Hematopoietic multipotent progenitor cell treated with erythropoietin and hydrocortisone succinate and interleukin-3 and kit ligand, for 17 days (in vitro differentiated cells): ENCODE measurements at places on chromosomes 7 and 10.
A peak's percentile ranks its signal among the peaks of the same experiment; 100 is the strongest.

DNA sequence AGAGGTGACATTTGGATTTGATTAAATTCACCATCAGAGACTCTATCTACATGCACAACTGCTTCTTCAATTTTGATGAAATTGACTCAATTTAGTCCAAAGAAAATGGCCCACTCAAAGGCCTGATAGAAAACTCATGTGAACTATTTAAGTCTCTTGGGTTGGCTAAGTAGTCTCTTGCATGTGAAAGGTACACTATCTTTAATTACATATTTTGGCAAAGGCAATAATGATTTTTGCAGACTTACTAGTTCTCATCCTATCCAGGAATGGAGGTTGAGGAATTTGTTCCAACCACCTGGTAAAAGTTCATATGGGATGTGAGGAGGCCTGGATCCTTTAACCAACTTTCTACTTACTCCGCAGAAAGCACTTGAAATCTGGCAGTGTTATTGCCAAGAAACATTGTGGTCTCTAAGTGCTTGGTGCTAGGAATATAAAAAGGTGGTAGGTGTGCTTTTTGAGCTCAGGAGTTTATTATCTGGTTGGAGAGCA, 618.6 kb upstream of the MKI67 start:
- no peak for DNase-seq

DNA sequence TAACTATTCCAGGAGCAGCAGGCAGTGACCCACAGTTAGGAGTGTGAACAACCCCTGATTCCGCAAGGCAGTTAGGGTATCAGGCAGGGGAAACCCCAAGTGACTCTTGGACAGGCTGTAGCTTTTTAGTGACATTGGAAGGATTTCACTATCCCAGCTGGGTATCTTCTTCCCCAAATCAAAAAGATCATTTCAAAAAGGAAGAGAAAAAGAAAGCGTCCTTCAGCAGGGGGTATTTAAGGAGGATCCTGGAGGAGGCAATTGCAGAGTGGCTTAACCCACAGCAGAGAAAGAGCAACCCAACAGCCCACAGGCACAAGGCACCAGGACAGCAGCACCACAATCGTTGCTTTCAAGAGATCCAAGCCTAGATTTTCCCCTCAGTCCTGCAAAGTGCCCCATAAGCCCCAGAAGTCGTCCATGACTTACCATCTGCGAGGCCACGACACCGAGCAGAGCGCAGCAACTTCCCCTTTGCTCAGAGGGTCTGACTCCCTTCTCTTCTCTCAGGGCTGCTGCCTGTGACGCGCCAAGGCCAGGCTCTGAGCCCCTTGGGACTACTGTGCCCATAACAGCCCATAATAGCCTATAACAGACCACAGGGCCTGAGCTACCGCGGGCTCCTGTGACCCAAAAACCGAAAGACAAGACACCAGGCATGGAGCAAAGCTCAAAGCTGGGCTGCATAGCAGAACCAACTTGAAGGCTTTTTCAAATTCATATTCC, 19.8 kb downstream of the PIK3AP1 start:
- DNase-seq, result no peak

- no peak for DNase-seq
Measured at GRCh38 chr7:158754746-158755444, 50.3 kb upstream of the NCAPG2 start.

- no peak for DNase-seq
Measured at GRCh38 chr10:84333864-84334451, 5.6 kb downstream of the CCSER2 start.

- DNase-seq, result no peak
Measured at GRCh38 chr7:127375631-127376030, 16.9 kb downstream of the ZNF800 start.

GRCh38 chr7:94348142-94348541, 46.6 kb upstream of the COL1A2 start:
- DNase-seq, result no peak

DNA sequence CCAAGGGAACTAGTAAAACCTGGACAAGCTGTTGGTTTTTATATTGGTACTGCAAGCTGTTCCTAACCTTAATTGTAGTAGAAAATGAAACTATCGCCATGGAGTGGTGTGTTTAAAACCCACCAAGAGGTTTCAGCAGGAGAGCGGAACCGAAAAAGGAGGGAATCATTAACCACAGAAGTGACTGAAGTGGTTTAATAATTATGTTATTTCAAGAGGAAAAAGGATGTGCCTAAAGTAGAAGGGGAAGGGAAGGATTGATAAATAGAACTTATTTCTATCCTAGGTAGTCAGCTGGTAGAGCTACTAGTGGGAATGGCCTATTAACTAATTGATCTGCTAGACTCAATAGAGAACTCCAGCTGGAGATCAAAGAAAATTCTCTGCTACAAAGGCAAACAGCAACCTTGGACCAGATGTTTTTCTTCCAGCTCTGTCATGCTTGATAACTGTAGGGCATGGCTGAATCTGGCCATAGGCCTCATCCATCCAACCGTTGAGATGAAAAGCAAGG, 91.8 kb downstream of the BAMBI start:
- DNase-seq, result no peak

- no peak for DNase-seq
Measured at GRCh38 chr7:96218664-96219243, 103.1 kb downstream of the SLC25A13 start.

DNA sequence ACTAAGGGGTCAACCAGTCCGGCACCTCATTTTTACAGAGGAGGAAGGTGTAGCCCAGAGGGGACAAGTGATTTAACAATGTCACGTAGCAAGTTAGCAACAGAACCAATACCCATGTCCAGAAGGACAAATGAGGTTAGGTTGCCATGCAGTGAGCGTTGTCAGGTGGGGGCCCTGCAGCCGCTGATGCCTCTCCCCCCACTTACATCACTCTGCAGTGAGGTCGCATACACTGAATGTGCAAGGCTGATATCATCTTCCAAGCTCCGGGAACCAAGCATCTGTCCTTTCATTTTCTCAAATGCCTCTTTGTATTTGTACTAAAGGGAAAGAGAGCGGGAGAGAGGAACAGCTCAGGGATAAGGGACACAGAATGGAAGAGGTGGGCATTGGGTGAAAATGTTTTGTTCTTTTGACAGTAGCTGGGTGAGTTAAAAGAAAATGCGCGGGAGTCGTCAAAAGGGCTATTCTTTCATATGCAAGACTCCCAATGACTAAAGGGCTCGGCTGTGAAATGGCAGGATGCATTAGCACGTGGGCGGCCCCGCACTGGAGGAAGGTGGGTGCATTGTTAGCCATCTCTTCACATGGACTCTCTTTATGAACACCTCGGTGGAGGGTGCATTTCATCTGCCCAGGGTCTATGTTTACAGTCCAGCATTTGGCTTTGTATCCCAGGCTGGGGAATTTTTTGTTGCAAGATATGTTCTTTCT, 49.7 kb downstream of the NRAP start:
- DNase-seq, result no peak

- DNase-seq, result no peak
Measured at GRCh38 chr7:159032322-159032721, 112.3 kb downstream of the VIPR2 start.

GRCh38 chr10:69801434-69802315, at the start of gene COL13A1:
TSS of gene COL13A1 (plus strand) at chr10:69801906. CDS start at chr10:69802424, 518 bp downstream.
- no peak for DNase-seq

GRCh38 chr10:103620352-103620740, 126.8 kb downstream of the NEURL1 start:
- no peak for DNase-seq

GRCh38 chr10:17423632-17424186, 30.7 kb downstream of the ST8SIA6 start:
- DNase-seq, result no peak

GRCh38 chr10:120041807-120042559, 149.5 kb downstream of the SEC23IP start:
- no peak for DNase-seq

- DNase-seq, result no peak
Measured at GRCh38 chr7:156675721-156676120, 35.1 kb downstream of the RNF32 start.

- peak; percentile 60 for DNase-seq
Measured at GRCh38 chr7:35519971-35520809, 174.7 kb downstream of the HERPUD2 start.

DNA sequence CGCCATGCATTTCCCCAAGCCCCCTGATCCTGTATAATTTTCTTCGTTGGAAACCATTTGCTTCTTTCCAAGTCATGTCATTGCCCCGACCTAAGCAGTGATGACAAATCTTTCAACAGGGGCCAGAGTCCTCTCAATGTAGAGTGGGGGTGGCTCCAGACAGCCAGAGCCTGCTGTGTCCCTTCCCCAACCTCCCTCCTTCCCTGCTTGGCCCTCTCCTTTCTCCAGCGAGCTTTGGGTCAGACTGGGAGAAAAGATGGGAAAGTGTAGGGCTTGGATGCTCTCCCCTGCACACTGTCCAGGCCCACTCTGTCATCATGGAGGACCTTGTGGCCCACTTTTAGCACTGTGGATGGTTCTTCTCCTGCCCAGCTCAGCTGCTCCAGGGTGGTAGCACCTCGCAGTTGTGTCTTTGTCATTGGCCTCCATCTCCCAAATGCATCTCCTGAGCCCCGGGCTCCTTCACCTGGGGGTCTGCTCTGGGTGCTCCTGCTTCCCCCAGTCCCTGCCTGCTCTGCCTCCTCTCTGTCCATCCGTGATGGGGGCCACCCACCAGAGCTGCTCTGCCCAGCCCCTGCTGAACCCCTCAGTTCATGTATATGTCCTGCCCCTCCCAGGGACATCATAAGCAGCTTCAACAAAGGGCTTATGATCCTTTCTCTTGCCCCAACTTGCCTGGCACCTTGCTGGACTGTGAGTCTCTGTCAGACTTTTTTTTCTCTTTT, 37.5 kb downstream of the BTBD16 start:
- DNase-seq, result no peak

GRCh38 chr10:129030996-129031843, 435.8 kb upstream of the MGMT start:
- peak; percentile 5 for DNase-seq

GRCh38 chr10:69914398-69915214, 112.9 kb downstream of the COL13A1 start:
- DNase-seq, result peak; percentile 17

DNA sequence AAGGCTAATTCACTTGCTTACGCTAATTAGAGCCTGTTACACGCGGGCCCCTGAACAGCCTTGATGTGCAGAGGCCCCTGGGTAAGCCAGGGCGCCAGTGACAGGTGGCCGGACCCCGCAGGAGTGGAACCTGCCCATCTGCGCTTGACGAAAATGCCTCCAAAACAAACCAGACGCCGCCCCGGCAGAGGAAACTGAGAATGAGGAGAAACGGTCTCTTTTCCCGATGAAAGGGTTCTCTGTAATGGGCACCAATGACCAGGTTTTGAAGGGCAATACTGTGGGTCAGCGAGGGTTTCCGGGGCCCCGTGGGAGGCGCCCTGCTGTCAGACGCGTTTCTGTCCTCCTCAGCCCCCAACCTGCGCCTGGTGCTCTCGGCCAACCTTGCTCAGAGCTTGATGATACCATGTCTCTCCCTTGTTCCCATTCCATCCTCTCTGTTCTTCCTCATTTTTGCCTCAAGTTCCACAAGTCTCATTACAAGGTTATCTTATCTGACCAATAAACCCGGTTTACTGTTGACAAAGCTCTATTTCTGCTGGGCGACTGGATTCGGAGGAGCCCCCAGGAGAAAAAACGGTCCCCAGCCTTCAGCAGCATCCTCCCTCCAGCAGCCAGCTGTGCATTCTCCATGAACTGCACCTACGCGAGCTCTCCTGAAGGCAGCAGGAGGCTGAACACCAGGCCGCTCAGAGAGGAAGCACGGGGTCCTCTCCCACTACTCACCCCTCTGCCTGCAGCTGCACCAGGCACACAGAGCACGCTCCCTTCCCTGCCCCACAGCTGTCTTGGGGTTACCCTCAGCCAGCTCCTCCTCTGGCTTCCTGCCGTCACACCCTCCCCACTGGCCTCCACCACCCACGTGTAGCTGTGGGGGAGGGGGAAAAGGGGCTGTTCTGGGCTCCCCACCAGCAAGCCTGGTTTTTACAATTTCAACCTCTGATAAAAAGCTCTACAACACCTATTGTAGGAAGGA, 202.0 kb downstream of the MAD1L1 start:
- no peak for DNase-seq

- DNase-seq, result no peak
Measured at GRCh38 chr10:110007161-110007700, 553 bp upstream of the ADD3 start.

DNA sequence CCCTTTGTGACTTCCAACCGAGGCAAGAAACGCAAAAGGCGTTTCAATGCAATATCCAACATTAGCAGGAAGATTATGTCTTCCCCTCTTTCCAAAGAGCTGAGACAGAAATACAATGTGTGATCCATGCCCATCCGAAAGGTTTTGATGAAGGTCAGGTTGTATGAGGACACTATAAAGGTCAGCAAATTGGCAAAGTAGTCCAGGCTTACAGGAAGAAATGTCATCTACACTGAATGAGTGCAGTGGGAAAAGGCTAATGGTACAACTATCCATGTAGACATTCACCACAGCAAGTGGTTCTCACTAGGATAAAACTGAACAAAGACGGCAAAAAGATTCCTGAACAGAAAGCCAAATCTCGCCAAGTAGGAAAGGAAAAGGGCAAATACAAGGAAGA, 27.8 kb upstream of the DNA2 start:
- DNase-seq, result no peak

DNA sequence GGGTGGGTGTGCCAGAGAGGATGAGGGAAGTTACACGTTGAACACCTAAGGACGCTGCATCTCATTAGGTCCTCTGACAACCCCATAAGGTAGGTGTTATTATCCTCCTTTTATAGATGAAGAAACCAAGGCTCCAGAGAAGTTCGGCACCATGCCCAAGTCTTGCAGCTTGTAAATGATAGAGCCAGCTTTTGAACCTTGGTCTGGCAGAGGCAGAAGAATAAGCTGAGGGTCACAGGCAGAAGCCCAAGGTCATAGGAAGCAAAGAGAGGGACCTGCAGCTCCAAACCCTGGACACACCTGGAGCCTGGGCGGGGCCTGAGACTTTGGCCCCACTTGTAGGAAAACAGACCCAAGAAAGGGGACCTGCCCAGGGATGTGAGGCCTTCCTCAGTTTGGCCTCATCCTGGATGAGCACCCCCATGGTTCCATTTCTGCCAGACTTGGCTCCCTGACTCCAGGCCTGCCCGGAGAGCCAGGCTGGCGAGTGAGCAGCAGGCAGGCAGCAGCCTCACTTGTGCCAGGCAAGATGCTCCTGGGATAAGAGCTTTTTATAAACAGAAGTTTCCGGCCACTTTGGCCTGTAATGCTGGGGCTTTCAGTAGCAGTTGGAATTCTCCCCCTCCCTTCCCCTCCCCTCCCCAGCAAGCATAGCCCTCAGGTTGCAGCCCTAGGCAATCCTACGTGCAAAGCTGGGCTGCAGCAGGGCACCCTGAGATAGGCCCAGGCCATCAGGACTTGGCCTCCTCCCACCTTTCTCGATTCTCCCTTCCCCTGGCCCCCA, 2.4 kb downstream of the KCNH2 start:
- DNase-seq, result no peak

DNA sequence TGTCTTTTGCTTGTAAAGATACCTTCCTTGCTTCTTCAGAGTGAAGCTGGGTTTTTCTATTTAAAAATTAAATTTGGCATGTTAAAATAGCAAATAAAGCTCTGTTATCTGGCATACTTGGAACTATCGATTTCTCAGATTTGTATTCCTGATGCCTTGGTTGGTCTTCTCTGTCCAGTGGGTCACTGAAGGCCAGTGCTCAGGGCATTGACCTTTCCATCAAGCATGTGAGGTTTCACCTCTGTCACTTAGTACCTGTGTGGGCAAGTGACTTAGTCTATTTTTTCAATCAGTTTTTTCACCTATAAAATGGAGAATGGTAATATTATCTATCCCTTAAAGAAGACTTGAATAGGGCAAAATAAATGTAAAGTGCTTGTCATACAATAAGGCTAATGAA, 311.3 kb downstream of the BICC1 start:
- DNase-seq, result no peak
